ENCODE measurements at places on chromosomes 5 and 9.

DNA sequence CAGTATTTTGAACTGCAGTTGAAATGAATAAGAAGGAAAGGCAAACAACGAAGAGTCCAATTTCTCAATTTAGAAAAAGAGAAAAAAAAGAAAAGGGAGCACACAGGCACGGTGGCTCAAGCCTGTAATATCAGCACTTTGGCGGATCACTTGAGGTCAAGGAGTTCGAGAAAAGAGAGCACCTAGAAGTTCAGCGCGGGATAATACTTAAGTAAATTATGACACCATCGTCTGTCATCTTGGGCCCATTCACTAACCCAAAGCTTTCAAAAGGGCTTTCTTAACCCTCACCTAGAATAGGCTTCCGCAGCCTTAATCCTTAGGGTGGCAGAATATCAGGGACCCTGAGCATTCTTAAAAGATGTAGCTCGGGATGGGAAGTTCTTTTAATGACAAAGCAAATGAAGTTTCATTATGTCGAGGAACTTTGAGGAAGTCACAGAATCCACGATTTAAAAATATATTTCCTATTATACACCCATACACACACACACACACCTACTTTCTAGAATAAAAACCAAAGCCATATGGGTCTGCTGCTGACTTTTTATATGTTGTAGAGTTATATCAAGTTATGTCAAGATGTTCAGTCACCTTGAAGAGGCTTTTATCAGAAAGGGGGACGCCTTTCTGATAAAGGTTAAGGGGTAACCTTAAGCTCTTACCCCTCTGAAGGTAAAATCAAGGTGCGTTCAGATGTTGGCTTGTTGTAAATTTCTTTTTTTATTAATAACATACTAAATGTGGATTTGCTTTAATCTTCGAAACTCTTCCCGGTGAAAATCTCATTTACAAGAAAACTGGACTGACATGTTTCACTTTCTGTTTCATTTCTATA lies 602 bp upstream of the CD274 start:
- no peak for DNase-seq

DNA sequence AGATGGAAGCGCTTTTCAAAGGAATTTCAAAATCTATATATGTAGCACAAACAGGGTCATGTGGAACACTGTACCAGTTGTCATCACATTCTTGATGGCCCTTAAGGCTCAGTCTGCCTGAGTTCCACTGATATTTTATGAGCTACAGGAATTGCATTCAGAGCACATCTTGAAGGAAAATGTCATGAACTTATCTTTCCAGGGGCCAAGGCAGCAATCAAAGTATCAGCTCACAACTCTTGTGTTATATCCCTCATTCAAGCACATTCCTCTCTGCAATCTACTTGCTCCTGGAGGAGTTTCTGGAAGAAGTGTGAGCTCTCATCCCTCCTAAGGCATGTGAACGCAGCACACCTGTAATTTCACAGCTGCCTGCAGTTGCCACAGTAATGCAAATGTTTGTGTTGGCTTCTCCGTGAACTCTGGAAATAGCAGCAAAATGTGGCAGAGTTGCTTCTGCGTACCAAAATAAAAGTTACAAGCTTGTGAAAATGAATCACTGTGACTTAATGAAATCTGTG lies 89.7 kb upstream of the EQTN start:
- no peak for DNase-seq

DNA sequence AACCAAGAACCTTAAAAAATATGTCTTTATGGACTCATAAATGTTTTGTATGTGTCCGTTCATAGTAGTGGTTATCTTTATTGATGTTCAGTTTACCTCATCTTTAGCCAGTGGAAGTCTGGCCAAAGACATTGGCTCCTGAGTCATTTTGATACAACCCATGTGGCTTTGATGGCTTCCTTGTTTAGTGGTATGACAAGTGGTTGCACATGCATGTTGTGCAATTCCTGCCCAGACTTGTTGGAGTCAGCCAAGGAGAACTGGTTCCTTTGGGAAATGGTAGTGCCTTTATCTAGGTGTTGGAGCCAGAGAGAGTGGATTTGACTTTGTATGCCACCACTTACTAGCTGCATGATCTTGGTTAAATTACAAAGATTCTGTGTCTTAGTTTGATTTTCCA lies 94.3 kb downstream of the RPS23 start:
- no peak for DNase-seq

- DNase-seq: no peak
These were observed 440.3 kb downstream of the PLK2 start for GRCh38 chr5:58019614-58020013.

GRCh38 chr9:31119890-31120454 lies 1264.5 kb upstream of the ACO1 start:
- no peak for DNase-seq

- DNase-seq: no peak
These were observed 4.7 kb upstream of the ZNF131 start for GRCh38 chr5:43115968-43116367.

GRCh38 chr9:119369680-119370366 lies 588 bp upstream of the BRINP1 start:
- DNase-seq: no peak

DNA sequence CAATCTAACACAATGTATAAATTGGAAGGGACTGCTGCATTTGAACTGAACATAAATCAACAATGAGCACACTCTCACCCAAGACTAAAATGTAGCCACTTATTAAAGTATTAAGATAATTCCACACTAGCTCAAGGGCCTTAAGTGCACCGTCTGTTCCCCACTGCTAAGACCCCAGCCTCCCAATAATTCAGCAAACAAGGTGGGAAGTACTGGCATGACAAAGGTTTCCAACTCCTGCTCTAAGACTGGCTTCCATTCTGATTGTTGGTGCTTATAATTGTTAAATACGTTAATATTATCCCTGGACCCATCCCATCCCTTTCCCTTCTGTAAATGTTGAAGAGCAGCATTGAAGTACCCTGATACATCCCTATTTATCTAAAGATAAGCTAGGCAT lies 636.7 kb downstream of the NR2F1-AS1 start:
- no peak for DNase-seq

- no peak for DNase-seq
These were observed 25.0 kb downstream of the NRG2 start for GRCh38 chr5:140018096-140018481.

- no peak for DNase-seq
These were observed 2.7 kb downstream of the ZNF346 start for GRCh38 chr5:177025101-177025601.

DNA sequence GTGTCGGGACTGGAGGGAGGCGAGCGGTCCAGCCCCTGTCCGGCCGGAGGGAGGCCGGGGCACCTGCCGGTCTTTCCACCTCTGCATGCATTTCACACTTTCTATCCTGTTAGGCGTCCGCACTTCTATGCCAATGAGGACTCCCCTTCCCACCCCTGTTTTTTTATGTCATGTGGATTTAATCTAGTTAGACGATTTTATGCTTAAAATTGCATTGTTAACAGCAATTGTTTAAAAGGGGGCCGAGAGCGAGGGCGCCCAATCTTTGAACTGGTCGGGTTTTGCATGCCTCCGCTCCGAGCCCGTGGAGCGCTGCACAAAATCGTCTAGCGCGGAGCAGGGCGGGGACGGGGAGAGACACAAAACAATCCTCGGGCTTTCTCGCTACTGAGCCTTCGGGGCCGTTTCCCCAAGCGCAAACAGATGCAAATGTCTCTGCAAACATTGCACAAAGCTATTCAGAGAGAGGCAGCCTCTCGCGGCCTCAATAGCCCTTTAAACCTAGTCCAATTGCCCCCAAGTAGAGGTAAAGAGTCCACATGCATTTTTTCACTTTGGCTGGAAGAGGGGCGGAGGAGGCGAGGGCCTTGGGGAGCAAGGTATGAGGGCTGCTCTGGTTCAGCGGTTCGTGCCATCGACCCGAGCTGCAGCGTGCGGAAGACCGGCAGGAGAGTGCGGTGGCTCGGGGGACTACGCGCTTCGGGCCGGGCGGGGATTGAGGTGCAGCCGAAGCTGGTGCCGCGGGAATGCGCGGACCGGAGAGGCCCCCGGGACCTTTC lies 37.5 kb upstream of the TIFAB start:
- no peak for DNase-seq

GRCh38 chr5:74390822-74391221 lies 249.7 kb downstream of the ENC1 start:
- DNase-seq: no peak

DNA sequence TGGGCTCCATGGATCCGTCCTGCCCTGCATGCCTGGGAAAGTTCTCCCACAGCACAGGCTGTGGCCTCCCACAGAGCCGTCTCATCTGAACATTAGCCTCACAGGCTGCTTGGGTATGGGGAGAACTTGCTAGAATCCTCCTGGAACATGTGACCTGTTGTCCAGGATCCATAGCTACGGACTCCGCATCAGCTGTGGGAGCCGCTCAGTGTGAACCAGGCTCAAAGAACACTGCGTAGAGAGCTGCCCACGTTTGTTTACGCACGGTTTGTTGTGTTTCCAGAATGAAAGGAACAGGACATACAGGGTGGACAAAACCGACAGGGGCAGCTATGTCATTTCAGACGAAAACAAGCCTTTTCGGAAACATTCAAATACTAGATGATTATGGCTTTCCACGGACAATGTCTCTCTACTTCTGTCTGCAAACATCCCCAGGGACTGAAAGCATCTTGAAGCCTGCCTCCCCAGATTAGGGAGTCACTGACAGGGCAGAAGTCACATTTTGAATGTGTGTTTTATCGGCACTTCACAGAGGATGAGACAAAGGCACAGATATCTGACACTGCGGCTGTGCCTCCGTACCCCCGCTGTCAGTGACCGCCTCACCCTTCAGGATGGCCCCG lies 390.3 kb downstream of the GADD45G start:
- no peak for DNase-seq

DNA sequence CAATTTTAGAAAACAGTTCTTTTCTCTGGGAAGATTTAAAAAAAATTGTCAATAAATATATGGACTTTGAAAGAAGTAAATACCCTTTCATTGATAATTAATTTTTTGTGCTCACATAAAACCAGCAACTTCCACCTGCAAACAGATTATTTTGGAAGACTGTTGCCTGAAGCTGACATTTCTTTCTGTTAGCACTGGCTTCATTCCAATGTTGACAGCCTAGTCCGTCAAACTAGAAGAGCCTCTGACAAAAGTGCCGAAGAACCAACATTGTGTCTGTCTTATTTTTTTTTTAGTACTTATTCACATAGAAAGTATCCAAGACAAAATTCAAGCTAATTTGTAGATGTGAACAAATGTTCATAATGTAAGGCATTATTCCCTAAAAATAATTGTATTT lies 108.6 kb upstream of the TMEM161B start:
- no peak for DNase-seq

GRCh38 chr9:134704498-134704897 lies 62.9 kb downstream of the COL5A1 start:
- no peak for DNase-seq
